ENCODE measurements at places on chromosomes 6 and 20.

GRCh38 chr6:1230689-1231605 lies 81.0 kb upstream of the FOXQ1 start:
- DNase-seq: no peak

- no peak for DNase-seq
Measured at GRCh38 chr6:95819939-95820338, 195.8 kb upstream of the FUT9 start.

- no peak for DNase-seq
Measured at GRCh38 chr6:158040804-158041347, 59.2 kb downstream of the SYNJ2 start.

- DNase-seq: no peak
Measured at GRCh38 chr6:106097411-106098231, 11.5 kb downstream of the PRDM1 start.

- no peak for DNase-seq
Measured at GRCh38 chr6:159430323-159430722, 261.1 kb downstream of the FNDC1 start.

- no peak for DNase-seq
Measured at GRCh38 chr6:116405138-116405537, 34.4 kb downstream of the DSE start.

DNA sequence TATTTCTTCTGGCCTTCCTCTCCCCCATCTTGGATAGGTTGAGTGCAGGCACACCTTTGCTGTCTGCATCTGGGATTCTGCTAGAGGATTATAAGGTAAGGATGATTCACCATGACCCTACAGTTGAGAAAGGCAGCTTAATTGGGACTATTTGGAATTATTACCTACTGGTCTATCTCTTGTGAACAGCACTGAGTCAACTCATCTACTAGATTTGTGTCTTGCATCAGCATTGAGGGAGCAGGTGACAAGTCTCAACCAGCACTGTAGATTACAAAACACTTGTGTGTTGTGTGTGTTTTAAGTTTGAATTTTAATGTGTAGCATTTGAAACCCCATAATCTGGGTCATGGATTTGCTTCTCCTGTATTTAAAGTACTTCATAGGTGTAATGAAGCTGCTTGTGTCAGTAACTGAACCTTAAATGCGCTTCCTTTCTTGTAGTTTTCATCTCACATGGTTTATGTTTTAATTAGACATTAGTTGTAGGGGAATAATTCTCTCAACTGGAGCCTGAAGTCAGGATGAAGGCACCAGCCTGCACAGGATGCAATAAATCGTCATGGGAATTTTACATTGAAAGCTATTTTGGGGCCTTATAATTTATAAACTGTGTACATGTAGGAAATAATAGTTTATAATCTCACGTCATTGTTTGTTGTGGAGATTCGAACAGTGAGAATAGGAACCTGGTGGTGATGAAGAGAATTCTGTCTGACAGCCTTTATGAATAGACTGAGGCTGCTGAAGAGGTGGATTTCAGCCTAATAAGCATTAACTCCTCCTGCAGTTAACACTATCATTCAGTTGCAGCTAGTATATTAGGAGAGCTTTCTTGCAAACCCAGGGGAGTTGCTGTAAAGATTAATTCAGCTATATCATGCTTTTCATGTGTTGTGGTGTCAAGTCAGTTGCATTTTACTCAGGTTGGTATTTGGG lies 125.1 kb downstream of the JARID2 start:
- no peak for DNase-seq

GRCh38 chr6:25369433-25370177 lies 90.4 kb downstream of the CARMIL1 start:
- DNase-seq: no peak

DNA sequence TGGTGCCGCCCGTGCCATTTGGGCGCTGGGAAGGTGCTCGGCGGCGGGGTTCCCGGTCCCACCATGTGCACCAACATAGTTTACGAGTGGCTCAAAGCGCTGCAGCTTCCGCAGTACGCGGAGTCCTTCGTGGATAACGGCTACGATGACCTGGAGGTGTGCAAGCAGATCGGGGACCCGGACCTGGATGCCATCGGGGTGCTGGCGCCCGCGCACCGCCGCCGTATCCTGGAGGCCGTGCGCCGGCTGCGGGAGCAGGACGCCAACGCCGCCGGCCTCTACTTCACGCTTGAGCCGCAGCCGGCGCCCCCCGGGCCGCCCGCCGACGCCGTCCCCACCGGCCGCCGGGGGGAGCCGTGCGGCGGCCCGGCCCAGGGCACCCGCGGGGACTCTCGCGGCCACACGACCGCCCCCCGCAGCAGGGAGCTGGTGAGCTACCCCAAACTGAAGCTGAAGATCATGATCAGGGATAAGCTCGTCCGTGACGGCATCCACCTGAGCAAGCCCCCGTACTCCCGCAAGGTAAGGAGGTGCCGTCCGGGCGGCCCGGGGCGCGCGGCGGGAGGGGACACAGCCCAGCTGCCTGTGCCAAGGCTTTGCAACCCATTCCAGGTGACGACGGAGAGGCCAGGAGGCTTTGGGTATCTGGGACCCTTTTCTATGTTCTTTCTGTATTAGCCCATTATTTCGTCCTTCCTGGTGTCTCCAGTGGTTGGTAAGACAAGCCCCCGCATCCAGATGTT lies 547 bp downstream of the SAMD5 start:
- DNase-seq: no peak

GRCh38 chr6:128139519-128139918 lies 238.7 kb upstream of the THEMIS start:
- no peak for DNase-seq

All from stimulated activated CD4-positive, alpha-beta T cell treated with anti-CD3 and anti-CD28 coated beads, Interleukin-2, amount 100 ng/mL, for 48 hours (primary cell).